OCI-M1 (cell line): ENCODE measurements at places on chromosomes 6 and 20.

GRCh38 chr6:92431502-92431901 is 987.9 kb downstream of the EPHA7 start:
- DNase-seq, result no peak

DNA sequence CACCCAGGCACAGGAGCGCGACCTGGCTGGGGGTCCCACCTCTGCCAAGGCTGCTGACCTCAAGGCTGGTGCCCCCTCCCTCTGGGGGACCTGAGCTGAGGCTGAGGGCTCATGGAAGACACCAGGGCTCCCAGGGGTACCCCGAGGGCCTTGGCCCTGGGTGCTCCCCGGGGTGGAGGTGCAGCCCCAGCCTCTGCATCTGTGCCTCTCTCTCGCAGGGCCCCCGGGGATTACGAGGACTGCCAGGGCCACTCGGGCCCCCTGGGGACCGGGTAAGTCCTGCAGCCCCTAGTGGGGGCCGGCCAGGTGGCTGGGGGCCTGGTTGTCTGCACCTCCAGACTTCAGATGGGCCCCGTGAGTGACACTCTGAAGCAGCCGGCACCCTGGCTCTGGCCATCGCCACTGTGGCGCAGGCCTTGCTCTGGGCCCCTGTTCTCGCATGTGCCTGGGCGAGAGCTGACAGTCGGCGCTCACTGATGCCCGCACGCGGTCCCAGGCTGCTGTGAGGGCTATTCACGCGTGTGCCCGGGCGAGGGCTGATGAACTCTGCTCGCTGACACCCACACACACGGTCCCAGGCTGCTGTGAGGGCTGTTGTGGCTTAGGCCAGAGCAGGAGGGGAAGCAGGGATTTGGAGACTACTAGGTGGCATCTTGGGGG is 9.3 kb downstream of the COL9A3 start:
- DNase-seq, result no peak

- DNase-seq, result peak; percentile 82
Measured at GRCh38 chr6:41683523-41684310, 45.4 kb downstream of the MDFI start.

DNA sequence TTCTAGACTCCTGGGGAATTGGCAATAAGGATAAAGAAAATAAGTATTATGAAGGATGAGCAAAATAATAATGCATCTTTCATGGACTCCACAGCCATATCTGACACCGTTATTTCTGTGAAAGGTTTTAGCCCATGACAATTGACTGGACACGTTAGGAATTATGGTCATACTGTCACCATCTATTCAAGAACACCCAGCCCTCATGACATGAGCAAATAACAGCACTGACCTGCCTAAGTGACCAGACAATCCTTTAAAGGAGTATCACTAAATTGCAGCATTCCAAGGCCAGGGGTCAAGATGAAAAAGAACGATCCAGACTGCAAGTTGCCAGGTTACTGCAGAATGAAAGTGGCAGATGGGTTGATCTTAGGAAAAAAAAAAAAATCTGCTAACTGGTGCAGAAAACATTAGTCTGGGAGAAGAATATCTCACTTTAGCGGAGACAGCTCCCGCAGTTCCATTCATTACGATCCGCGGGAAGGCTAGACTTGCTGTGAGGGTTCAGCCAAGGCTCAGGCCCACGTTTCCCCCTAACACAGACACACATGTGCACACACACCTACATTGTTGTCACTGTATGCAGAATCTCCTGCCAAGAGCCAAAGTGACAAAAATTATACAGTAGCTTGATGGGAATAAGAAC is 237.7 kb upstream of the AGPAT4 start:
- DNase-seq, result no peak

DNA sequence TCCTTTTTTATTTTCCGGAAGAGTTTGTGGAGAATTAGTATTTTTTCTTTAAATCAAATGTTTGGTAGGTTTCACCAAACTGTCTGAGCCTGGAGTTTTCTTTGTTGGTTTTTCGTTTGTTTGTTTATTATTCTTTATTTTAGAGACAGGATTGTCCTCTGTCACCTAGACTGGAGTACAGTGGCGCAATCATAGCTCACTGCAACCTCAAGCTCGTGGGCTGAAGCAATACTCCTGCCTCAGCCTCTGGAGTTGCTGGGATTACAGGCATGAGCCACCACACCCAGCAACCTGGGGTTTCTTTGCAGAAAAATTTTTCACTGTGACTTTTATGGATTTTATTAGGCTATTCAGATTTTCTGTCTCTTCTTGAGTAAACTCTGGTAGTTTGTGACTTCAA is 120.2 kb upstream of the LOC128125822 start:
- DNase-seq, result no peak

- DNase-seq, result no peak
Measured at GRCh38 chr6:38185244-38185643, 365.7 kb downstream of the ZFAND3 start.

DNA sequence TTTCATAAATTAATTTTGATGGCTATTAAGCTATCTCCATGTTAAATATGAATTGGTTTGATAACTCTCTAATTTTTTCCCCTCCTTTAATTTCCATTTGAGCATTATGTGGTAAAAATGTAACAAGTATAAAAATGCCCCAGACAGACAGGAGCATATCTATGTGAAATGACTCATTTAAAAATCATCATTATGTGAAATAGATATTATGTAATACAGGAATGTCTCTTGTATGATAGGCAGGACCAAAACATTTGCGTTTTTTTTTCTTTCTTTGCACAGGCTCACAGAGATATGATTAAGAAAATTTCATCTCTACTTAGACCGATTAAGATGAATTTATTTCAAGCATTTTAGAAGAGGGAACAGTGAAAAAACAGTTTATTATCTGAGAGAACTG is 95.8 kb downstream of the AKAP7 start:
- no peak for DNase-seq

GRCh38 chr20:59819496-59820203 is 113.8 kb downstream of the SYCP2 start:
- DNase-seq, result no peak

GRCh38 chr6:34585512-34586061 is 29.5 kb upstream of the SPDEF start:
- no peak for DNase-seq

- no peak for DNase-seq
Measured at GRCh38 chr6:81881660-81882059, 129.2 kb upstream of the TENT5A start.

DNA sequence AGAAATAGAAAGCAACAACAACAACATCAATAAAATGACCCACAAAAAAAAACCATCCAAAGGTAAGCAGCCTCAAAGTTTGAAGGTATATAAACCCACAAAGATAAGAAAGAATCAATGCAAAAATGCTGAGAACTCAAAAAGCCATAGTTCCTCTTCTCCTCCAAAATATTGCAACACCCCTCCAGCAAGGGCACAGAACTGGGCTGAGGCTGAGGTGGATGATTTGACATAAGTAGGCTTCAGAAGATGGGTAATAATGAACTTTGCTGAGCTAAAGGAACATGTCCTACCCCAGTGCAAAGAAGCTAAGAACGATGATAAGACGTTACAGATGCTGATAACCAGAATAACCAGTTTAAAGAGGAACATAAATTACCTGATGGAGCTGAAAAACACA is 188.8 kb upstream of the BTBD3 start:
- no peak for DNase-seq

DNA sequence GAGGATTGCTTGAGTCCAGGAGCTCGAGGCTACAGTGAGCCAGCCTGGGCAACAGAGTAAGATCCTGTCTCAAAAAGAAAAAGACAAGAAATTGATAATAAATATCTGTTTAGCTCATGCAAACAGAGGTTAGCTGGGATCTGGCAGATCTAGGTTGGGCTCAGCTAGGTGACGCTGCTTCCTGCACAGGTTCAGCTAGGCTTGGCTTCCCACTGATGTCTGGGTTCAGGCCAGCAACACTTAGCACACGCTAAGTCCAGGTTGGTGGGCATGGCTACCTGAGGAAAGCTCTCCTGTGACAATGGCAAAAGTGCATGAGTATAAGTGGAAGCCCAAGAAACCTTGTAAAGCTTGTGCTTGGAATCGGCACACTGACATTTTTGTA is 48.7 kb downstream of the RIN2 start:
- no peak for DNase-seq

- peak; percentile 80 for DNase-seq
Measured at GRCh38 chr20:3209257-3209945, at the start of gene ITPA. TSS of gene ITPA (plus strand) at chr20:3209498. CDS start at chr20:3209552, 54 bp downstream.

GRCh38 chr20:50932691-50933280 is 1.5 kb upstream of the ADNP start:
- DNase-seq, result no peak

GRCh38 chr20:54625497-54625896 is 150.1 kb downstream of the DOK5 start:
- DNase-seq, result no peak

DNA sequence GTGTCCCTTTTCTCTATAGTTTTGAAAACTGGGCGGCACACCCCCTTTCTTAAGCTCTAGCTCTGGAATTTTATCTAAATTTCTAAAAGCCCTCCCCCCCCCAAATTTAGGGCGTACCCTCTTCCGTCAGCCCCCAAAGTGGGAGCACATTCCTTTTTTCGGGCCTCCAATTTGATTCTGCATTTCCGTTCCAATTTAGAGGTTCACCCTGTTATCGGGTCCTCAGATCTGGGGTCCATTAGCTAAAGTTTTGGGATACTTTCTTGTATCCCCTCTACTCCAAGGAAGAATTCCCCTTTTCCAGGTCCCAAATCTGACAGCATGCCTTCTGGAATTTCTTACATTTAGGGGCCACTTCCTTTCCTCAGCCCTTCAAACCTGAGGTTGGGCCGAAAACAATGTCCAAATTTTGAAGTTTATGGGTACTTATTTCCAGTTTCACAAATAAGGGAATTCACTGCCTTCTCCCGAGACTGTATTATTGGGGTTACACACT is 796 bp downstream of the PHF20 start:
- peak; percentile 40 for DNase-seq

DNA sequence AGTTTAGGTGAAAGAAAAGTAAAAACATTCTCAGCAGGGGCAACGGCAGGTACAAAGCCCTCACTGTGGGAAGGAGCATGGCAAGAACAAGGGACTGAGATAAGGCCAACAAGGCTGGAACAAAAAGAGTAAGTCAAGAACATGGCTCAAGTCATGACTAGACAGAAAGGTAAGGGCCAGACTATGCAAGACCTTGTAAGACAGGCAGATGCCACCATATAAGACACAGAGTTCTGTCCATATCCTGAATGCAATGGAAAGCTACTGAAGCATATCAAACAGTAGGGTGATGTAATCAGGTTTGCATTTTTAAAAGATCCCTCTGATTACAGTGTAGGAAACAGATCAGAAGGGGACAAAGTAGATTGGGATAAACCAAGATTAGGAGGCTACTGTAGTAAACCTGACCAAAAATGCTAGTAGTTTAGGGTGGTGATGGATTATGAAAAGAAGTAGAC is 5.5 kb downstream of the REV3L start:
- DNase-seq, result peak; percentile 48

- DNase-seq, result no peak
Measured at GRCh38 chr6:32430179-32430578, 9.5 kb upstream of the HLA-DRA start.

- no peak for DNase-seq
Measured at GRCh38 chr20:43755390-43755789, 28.6 kb upstream of the GTSF1L start.

- DNase-seq, result no peak
Measured at GRCh38 chr6:154297721-154298120, 58.9 kb downstream of the IPCEF1 start.
